ENCODE measurements at places on chromosomes 11 and 22.

GRCh38 chr11:100867606-100868005 lies 180.5 kb downstream of the ARHGAP42 start:
- DNase-seq = no peak

DNA sequence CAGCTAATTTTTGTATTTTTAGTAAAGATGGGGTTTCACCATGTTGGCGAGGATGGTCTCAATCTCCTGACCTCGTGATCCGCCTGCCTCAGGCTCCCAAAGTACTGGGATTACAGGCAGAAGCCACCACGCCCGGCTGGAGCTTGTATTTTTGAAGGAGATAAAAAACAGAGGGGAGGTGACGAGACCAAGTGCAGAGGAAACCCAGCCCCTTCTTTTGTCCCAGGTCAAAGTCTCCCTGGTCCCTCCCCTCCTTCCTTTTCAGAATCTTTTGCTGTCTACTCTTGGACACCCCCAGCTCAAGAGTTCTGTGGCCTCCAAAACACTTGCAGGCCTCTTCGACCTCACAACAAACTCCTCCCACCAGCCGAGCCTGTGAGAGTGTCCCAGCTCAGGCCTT lies 12.2 kb upstream of the TMEM184B start:
- no peak for DNase-seq

DNA sequence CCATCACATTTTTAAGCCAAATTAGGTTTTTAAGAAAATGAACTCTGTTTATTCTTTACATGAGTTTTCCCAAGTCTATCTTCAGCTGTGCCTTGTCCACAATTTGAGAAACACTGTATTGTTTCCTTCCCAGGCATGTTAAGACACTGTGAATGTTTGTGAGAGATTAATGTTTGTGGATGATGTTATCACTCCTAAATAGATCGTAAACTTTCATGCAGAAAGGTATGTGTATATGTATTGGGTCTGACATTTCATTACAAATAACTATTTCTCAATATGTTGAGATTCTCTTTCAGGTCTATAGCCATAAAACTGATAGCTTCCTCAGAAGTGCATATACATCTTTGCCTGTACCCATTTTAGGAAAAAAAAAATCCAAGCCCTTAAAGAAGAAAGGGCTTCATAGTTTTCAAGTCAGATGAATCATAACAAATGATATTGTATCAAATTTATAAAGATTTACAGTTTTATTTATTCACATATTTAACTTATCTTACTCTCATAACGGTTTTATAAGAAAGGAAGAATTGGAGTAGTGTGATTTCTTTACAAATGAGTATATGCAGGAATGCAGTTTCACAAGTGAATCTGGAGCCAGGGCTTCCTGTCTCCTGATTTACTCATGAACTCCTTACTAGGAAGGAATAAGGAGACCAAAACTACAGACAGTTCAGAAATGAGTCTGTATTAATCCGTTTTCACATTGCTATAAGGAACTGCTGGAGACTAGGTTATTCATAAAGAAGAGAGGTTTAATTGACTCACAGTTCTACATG lies 11.2 kb downstream of the OR8D1 start:
- no peak for DNase-seq

DNA sequence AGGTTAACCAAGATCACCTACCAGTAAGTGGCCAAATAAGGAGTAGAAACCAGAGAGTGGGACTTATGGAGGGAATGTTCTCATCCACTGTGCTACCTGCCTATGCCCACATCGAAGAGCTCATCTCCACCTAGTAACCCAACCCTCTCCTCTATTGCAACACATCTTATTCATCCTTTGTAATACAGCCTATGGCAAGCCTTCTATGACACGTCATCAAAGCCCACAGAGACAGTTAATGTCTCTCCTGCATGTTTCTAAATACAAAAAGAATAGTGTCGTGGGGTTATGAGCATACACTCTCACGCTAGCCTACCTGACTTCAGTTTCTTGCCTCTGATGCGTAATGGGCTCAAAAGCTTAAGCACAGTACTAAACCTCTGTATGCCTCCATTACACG lies 1158.1 kb upstream of the TENM4 start:
- DNase-seq = no peak

DNA sequence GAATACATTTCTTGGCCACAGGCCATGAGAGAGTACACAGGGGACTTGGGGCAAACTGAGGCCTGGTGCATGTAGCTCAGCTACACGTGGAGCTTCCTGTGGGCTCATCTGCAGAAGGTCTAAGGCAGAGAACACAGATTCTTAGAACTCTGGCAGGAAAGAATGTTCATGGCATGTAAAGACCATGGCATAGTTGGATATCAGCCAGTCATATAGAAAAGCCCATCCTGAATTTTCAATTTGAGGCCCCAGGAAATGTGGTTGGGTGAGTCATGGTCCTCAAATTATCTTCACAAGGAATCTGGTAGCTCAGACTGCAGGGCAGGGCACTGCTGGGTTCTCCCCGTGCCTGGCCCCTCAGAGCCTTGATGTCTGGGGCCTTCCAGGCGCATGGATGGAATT lies 13.7 kb upstream of the ST3GAL4 start:
- peak; percentile 63 for DNase-seq

DNA sequence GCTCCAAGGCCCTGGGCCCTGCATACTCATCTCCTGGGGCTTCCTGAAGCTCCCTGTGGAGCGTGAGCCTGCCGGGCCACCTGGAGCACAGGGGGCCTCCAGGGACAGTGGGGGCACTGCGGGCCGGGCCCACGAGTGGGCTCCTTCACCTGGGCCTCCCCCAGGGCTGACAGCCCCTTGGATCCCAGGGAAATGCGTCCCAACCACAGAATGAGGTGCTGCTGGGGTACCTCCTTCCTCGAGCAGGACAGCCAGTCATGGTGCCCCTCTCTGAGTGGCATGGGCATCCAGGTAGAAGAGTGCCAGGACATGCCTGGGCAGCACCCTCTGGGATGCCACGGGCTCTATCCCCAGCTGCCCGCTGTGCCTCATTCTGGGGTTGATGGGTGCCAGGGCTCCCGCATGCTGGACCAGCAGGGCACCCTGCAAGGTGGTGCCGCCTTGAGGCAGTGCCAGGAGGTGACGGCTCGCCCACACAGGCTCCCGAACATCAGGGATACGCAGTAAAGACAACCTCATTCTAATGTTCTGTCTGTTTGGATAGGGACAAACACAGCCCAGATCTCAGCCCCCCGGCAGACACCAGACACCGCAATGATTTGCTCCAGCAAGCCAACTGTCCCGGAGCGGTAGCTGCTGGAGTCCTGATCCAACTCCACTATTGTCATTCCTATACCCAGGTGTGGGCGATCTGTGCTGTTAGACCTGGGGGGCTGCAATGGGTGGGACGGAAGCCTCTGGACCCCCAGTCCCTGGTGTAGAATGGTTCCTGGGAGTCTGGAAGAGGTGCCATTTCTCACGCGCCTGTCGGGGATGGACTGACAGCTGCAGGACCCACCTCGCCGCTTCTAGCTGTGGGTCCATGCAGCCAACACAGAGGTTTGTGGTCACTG lies 25.8 kb downstream of the KRTAP5-5 start:
- DNase-seq = no peak

GRCh38 chr22:37209140-37209845 lies 3.0 kb downstream of the SSTR3 start:
- DNase-seq = no peak

GRCh38 chr11:68941324-68942094 lies 37.8 kb downstream of the IGHMBP2 start:
- no peak for DNase-seq

GRCh38 chr11:73116636-73117035 lies 25.5 kb downstream of the FCHSD2 start:
- no peak for DNase-seq

DNA sequence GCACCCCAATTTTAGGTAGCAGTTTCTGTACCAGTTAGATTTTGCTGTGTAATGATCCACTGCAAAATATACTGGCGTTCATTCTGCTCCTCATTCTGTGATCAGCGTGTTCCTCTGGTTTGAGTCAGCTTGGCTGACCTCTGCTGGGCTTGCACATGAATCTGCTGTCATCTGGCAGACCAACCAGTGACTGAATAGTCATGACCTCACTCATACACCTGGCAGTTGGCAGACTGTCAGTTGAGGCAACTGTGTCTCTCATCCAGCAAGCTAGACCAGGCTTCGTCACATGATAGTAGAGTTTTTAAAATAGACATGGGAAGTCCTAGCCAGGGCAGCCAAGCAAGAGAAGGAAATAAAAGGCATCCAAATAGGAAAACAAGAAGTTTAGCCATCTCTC lies 316.3 kb upstream of the LARGE1 start:
- no peak for DNase-seq

- DNase-seq = no peak
Observed at GRCh38 chr11:35334385-35335090, 84.8 kb downstream of the SLC1A2 start.

- DNase-seq = no peak
Observed at GRCh38 chr11:16897470-16898061, 116.6 kb downstream of the PLEKHA7 start.

- no peak for DNase-seq
Observed at GRCh38 chr11:19513253-19513652, 199.4 kb upstream of the NAV2 start.

DNA sequence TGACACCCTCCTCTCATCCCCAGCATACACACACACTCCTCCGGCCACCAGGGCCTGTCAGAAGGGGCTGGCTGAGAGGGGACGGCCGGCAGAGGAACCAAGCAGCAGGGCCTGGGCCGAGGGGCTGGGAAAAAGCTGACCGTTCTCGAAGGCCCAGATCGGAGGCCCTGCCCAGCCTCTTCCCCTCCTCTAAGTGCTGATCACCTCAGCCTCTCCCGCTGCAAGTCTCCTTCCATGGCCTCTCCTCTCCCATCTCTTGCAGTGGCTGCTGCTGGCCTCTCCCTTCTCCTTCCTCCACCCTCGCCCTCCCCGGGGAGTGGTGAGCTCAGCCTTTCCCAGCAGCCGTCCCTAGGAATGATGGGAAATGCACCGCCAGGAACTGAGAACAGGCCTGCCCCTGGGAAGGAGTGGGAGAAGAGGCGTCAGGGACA lies 39.6 kb downstream of the ARRB1 start:
- no peak for DNase-seq

GRCh38 chr22:22565981-22566380 lies 6.9 kb upstream of the PRAME start:
- DNase-seq = no peak

DNA sequence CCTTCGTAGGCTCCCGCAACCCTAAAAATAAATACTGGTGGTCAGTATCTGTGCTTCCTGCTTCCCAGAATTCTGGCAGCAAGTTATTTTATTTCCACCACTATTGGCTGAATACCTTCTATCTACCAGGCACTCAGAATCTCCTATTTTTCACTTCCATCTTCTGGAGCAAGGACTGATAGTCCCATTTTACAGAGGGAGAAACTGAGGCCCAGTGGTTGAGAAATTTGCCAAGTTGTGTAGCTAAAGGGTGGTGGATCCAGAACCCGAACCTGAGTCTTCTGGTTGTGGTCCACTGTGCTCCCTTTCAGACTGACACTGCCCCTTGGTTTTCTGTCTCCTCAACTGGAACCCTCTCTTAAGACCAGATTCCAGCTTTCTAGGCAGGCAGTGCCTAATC lies 31.6 kb downstream of the NECTIN1 start:
- DNase-seq = no peak

- DNase-seq = no peak
Observed at GRCh38 chr11:69358398-69359020, 64.6 kb downstream of the MYEOV start.

DNA sequence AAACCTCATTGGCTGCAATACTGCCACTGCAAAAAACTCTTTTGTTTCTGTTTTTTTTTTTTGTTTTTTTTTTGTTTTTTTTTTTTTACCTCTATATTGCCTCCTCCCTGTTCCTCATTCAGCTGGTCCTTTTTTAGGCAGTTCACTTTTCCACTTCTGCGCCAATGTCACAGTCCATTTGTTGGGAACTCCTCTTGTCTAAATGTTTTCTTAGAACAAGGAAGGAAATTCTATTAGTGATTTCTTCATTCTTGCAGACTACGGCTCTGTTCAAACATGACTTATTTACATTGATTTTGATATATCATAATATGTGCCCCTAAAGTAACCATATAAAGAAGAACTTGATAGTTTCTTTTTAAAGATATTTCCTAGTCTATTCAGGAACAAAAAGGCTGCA lies 2.9 kb downstream of the FAM118B start:
- no peak for DNase-seq

All from HFF-Myc (cell line).